CD4-positive, alpha-beta T cell (primary cell): ENCODE measurements at places on chromosomes 12 and 14.

GRCh38 chr12:108610856-108611605 lies 13.1 kb upstream of the TMEM119 start:
- DNase-seq = no peak

GRCh38 chr12:50157259-50157658 lies 9.9 kb downstream of the CERS5 start:
- no peak for DNase-seq

DNA sequence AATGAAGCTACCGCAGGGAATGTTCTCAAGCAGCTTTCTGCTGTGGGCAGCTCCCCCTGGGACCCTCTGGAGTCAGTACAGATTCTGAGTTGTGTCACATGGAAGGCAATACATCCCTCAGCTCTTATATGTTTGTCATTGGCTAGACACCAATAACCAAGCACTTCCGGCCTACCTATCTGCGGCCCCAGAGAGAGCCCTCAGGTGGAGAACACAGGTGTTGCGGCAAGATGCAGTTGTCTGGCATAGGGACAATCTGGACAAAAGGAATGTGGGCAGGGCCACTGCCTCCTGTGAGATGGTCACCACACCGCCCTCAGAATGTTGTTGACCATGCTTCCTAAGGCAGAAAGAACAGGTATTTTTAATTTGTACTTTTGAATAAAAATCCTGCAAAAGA lies 118.7 kb downstream of the BRMS1L start:
- no peak for DNase-seq

DNA sequence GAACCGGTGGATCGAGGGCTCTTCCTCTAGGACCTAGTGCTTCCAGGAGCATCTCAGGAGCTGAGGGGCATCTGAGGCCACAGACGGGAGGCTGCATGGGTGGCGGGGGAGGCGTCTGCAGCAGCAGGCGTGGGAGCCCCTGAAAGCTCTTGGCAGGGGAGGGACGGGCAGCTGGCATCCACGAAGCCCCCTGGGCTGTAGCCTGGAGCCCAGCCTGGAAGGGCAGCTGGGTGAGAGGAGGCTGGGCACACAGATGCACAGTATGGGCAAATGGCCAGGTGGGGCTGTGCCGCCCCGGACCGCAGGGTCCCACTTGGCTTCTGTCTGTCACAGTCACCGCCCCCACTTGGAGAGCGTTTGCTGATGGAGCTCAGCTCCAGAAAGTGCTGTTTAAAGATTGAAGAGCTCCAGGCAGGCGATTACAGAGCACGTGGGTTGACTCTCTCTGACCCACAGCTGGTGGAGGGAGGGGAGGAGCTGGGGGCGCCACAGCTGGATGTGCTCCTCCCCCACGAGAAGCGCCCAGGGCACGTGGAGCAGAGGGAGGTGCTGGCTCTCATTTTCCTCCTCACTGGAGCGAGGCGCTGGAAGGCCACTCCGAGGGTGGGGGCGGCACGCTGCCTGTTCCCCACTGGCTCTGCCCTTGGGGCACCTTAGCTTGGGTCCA lies 155.0 kb upstream of the C14orf180 start:
- no peak for DNase-seq

DNA sequence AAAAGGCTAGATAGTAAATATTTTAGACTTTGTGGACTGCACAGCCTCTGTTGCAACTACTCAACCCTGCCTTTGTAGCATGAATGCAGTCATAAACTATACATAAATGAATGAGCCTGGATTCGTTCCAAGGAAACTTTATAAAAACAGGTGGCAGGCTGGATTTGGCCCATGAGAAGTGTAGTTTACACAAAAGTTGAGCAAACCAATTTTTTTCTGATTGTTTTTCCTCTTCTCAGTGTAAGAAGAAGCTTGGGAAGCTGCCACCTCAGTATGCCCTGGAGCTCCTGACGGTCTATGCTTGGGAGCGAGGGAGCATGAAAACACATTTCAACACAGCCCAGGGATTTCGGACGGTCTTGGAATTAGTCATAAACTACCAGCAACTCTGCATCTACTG lies 9.5 kb downstream of the OAS1 start:
- DNase-seq = no peak

DNA sequence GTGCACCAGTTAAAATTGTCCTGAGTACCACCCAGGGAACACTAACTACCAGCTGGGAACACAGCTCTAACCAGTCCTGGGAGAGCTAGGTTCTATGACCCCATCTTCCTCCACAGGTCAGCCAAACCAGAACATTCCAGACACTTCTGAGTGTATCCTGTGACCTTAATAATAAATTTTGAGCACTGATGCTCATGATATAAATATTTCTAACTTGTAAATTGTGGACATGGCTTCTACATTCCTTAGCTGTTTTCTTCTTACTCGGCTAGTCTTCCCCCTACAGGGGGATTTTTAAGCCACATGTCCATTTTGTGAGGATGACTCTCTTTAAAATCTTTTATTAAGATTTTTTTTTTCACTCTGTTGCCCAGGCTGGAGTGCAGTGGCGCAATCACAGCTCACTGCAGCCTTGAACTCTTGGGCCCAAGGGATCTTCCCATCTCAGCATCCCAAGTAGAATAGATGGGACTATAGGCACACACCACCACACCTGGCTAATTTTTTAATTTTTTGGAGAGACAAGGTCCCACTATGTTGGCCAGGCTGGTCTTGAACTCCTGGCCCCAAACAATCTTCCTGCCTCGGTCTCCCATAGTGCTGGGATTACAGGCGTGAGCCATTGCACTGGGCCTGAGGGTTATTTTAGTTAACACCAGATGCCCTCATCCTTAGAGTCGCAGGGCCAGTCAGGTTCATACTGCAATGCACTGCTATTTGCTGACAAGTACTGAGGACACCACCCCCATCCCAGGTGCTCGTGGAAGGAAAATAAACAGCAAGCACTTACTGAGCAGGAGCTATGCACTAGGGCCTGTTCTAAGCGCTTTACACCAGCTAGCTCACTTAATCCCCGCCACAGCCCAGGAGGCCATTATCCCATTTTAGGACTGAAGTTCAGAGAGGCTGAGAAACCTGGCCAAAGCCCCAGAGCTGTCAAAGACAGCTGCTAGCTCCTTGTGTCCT lies 142.6 kb upstream of the NCOR2 start:
- DNase-seq = no peak

DNA sequence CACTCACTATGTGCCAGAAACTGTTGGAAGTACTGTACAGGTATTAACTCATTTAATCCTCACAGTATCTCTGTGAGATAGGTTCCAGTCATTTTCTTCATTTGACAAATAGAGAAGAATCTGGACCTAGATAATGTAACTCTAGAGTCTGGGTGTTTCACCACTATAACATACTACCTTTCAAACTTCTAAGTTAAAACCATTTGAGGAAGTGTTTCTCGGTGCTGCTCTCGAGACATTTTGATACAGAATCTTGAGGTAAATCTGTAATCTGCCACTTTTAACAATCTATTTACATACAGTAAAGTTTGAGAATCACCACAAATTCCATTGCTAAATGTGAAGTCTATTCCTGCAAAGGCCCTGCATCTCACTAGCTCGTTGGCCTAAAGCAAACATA lies 8.8 kb downstream of the OLR1 start:
- no peak for DNase-seq

GRCh38 chr14:69483765-69484443 lies 624 bp upstream of the PLEKHD1 start:
- no peak for DNase-seq

GRCh38 chr14:51912112-51912786 lies 51.8 kb downstream of the GNG2 start:
- no peak for DNase-seq

GRCh38 chr12:127260999-127261398 lies 1006.0 kb upstream of the TMEM132C start:
- no peak for DNase-seq

DNA sequence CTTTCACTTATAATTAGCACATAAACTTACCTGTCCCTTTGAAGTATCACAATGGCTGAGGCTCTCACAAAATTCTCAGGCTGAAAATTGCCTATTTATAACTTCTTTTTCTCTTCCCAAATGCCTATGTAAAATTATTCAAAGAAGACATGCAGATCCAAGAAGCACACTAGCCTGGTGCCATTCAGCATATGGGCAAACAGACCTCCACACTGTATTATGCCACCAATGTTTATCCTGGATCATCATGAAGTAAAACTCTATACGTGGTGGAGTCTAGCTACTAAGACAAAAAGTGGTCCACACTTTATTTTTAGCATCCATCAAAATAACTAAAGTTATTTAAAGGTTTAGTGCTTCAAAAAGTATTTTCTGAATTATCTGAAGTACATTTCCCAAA lies 15.8 kb downstream of the TC2N start:
- no peak for DNase-seq

DNA sequence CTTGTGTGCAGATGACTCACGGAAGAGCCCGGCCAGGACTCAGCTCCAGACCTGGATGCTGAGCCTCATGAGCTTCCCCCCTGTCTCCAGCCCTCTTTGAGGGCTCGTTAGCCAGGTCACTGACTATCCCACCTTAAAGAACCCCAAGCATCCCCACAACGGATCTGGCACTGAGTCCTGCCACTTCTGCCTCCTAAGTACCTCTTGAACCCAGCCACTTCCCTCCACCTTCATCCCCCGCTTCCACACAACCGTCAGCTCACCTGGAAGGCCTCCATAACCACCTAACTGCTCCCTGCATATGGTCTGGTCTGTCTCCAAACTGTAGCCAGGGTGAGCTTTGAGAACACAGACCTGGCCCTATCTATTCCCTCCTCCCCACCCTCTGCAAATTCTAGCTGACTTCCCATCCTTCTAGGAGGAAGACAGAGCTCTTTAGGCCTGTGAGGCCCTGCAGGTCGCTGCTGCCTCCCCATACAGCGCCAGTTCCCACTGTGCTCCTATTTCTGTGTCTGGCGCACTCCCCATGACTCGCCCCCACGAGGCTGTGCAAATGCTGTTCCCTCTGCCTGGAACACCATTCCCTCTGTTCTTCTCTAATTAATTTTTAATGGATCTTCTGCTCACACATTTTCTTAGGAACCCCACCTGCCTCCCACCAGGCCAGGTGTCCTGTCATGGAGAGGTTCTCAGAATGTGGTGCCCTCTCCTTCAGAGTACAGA lies 2.9 kb upstream of the HSP90AA1 start:
- no peak for DNase-seq

DNA sequence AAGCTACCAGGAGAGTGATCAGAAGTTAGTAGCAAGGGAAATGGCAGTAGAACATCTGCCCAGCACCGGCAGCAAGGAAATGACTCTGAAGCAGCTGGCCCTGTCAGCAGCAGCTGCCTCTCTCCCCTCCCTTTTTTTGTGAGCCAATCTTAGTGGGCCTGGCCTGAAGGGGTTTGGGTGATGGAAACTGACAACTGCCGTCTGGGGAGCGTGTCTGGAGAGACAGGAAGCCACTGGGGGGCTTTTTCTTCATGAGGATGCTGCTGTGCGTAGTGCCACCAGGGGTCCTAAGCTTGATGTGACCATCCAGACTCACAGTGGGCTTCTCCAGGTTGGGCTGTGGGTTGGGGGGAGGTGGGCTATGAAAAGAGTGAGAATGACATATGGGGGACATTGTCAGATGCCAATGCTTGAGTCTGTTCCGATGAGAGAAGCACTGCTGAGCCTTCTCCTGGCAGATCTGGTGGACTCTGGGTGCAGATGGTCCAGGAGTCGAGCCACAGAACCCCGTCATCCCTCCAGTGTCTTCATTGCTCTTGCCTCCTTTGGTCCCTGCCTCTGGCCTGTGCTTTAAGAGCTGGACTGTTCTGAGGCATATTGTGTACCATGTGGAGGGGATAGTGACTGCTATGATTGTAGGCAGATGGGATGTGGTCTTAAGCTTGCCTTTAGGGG lies 87.6 kb upstream of the HIF1A start:
- no peak for DNase-seq

DNA sequence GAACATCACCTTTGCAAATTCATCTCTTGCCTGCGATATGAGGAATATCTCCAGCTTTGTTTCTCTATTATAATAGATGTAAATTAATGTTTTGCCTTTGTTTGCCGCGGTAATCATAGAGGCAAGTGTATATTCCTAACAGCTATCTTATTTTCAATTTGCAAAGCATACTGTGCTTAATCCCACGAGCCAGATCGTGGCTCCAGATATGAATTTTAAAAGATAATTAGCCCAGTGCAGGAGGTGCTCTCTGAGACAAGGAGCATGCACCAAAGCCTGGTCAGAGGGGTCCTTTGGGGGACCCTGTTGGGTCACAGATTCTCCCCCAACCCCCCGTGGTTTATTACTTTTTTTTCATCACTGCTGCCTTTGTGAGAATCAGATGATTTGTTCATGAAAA lies 1087.5 kb downstream of the BCL11B start:
- no peak for DNase-seq

DNA sequence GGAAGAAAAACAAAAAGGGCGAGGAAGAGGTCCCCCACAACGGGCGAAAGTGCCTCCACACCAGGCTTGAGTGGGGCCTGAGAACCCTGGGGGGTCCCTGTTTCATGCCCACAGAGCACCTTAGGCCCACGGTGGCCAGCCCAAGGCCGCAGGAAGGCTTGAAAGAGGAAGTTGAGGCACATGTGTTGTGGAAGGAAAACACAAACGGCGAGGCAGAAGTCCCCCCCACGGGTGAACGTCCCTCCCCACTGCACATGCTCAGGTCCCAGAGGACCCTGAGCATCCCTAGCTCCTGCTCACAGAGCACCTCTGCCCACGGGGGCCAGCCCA lies 371.5 kb downstream of the ALG10 start:
- DNase-seq = no peak

- no peak for DNase-seq
Measured at GRCh38 chr12:63777340-63777739, 2.4 kb upstream of the RXYLT1 start.

GRCh38 chr12:113850309-113851056 lies 115.6 kb downstream of the RBM19 start:
- no peak for DNase-seq

- no peak for DNase-seq
Measured at GRCh38 chr12:116241157-116241759, 36.2 kb downstream of the MED13L start.

DNA sequence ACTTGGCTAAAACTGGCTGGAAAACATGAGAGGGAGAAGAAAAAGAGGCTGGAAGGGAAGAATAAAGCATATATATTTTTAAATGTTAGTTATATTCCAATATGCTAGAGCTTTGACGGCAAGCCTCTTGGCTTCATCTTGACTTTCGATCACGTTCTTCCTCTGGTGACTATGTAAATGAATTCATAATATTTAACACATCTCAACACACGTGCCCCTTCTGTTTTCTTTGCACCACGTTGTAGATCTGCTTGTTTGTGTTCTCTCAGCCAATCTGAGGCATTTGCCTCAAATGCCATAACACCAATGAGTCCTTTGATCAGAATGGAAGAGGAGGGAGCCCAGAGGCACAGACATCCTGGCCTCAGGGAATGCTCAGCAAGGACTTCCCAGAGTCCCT lies 45.4 kb upstream of the TRIM9 start:
- DNase-seq = no peak

- no peak for DNase-seq
Measured at GRCh38 chr12:95784286-95784685, 6.3 kb downstream of the NTN4 start.
